ENCODE measurements at places on chromosomes 7 and 10.
A peak's percentile ranks its signal among the peaks of the same experiment; 100 is the strongest.

GRCh38 chr10:110503528-110504110, 5.9 kb downstream of the DUSP5 start:
- no peak for DNase-seq
- H3K4me3 ChIP-seq = peak overlapping the region; percentile 49
- H3K27me3 ChIP-seq = no peaks in the 10 kb centered on the region
- H3K36me3 ChIP-seq = peaks cover 92% of the 10 kb centered on the region

DNA sequence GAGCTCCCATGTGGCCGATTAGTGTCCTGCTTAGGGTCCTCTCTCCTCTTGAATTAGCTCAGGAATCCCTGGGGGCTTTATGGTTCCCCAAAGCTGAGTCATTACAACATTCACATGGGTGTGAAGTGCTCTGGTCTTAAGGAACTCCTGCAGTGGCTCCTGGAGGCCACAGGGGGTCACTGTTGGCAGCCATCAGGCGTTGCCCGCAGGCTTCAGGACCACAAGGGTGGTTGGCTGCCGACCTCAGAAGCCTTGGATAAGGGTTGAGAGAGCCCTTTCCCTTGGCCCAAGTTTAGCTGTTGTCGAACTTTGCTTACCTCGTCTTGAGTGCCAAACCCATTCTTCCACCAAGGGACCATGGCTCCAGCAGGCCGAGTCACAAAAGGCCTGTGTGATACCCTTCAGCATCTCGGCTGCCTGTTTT, 61.7 kb downstream of the SH2D4B start:
- no peaks in the 10 kb centered on the region for H3K27me3 ChIP-seq
- H3K27ac ChIP-seq = no peak overlapping the region
- H3K4me1 ChIP-seq = no peaks in the 10 kb centered on the region
- no peak overlapping the region for H3K4me3 ChIP-seq

DNA sequence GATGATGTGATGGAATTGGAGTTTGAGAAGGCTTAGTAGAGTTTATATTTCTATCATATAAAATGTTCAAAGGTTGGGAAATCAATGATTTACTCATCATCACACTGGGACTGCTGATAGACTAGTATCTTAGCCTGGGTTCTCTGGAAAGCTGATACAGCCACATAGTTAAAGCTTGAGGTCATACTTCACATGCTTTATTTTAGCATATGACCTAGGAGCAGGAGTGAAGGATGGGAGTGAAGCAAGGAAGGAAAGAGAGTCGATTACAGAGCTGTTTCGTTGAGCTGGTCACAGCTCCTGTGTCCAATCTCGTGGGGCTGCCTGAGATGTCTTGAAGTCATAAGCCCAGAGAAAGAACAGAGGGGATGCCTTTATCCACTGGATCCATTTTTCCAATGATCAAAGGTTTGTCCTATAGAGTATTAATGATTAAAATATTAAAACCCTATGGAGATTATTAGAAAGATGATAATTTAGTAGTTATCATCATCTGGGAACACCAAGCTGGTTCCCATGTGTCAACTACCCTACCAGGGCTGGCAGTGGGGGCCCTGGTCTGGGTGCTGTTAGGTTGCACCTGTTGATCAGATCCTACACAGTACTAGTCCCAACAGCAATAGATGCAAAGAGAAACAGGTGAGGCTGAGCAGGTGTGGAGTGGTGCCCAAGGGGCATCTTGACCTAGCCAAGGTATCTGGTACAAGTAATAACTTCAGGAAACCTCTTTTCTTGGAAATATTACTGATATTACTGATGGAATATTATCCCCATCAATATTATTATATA, 77.8 kb downstream of the BAMBI start:
- no peak overlapping the region for H3K4me3 ChIP-seq
- DNase-seq = no peak
- no peaks in the 10 kb centered on the region for H3K36me3 ChIP-seq
- H3K4me1 ChIP-seq = no peaks in the 10 kb centered on the region

DNA sequence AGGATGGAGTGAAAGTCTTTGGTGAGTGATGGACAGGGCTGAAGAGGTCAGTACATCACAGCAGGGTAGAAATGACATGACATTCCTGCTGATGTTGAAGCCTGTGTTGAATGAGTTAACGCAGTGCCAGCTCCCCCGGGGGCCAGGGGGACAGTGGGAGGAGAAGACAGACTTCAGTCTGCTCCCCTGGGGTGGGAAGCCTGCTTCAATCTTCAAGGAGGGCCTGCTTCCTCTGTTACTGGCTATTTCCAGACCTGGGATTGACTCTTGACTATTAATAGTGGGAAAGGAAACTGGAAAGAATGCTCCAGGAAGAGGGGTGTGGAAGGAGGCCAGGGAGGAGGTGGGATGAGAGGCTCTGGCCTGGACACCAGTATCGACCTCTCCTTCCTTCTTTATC, 27.2 kb downstream of the PODXL start:
- no peak overlapping the region for H3K27ac ChIP-seq
- H3K4me1 ChIP-seq = peaks cover 3% of the 10 kb centered on the region
- H3K27me3 ChIP-seq = peaks cover 2% of the 10 kb centered on the region
- no peaks in the 10 kb centered on the region for H3K36me3 ChIP-seq
- no peak overlapping the region for H3K4me3 ChIP-seq

GRCh38 chr10:32985775-32986350, 27.8 kb upstream of the ITGB1 start:
- H3K4me3 ChIP-seq = no peak overlapping the region
- peaks cover 16% of the 10 kb centered on the region for H3K4me1 ChIP-seq
- H3K36me3 ChIP-seq = no peaks in the 10 kb centered on the region

GRCh38 chr10:23505797-23506465, 67.1 kb downstream of the OTUD1 start:
- H3K36me3 ChIP-seq = peaks cover 2% of the 10 kb centered on the region
- H3K27ac ChIP-seq = no peak overlapping the region
- H3K27me3 ChIP-seq = no peaks in the 10 kb centered on the region
- H3K4me3 ChIP-seq = no peak overlapping the region

DNA sequence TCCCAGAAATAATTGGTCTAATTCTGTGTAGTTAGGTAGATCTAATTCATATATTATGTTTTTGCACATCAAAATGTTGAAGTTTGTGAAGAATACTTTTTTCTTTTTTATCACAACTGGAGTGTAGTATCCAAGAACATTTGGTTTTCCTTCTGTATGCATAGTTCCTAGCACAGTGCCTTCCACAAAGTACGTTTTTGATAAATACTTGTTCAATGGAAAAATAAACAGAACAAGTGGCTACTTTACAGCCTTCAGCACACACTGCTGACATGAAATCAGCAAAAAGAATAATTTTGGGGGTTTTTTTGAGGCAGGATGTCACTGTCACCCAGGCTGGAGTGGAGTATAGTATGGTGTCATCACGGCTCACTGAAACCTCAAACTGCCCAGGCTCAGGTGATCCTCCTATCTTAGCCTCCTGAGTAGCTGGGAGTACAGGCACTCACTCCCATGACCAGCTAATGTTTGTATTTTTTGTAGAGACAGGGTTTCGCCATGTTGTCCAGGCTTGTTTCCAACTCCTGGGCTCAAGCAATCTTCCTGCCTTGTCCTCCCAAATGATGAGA, 27.9 kb downstream of the TARP start:
- peaks cover 5% of the 10 kb centered on the region for H3K4me1 ChIP-seq
- peaks cover 7% of the 10 kb centered on the region for H3K36me3 ChIP-seq

GRCh38 chr10:12434277-12434676, 84.9 kb downstream of the CAMK1D start:
- H3K4me3 ChIP-seq = no peak overlapping the region
- H3K27ac ChIP-seq = no peak overlapping the region
- H3K4me1 ChIP-seq = peaks cover 5% of the 10 kb centered on the region
- DNase-seq = no peak
- H3K36me3 ChIP-seq = peaks cover 8% of the 10 kb centered on the region
- H3K27me3 ChIP-seq = no peaks in the 10 kb centered on the region

GRCh38 chr7:98107313-98107721, 655 bp downstream of the LMTK2 start:
- peak overlapping the region; percentile 63 for H3K27ac ChIP-seq
- H3K36me3 ChIP-seq = peaks cover under 1% of the 10 kb centered on the region
- peaks cover 11% of the 10 kb centered on the region for H3K27me3 ChIP-seq
- H3K4me3 ChIP-seq = peak overlapping the region; percentile 98

DNA sequence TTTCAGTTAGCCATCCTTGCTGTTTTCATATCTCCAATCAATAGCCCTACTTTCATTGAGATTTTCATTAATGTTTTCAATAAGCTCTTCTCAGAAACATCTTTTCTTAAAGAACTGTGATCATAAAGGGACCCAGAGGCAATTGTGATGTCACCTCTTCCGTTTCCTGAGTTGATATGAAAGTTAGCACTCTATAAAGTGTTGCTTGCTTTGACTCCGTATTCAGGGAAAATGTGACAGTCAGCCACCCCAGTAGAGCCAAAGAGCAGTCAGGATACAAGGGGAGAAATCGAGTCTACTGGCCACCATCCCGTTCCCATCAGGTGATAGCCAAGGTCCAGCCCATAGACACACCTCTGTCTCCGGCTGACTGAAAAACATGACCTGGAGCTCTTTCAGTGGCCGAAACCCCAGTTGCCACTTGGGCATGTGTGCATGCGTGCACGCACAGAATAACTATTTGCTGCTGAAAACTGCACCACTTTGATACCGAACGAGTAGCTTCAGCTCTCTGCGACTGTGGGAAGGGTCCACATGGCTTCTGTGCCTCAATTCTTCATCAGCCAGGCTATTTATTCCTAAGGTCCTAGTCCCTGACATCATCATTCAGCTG, 291.4 kb downstream of the USP6NL start:
- no peak for DNase-seq
- H3K36me3 ChIP-seq = peaks cover 80% of the 10 kb centered on the region
- peak overlapping the region; percentile 81 for H3K27ac ChIP-seq

DNA sequence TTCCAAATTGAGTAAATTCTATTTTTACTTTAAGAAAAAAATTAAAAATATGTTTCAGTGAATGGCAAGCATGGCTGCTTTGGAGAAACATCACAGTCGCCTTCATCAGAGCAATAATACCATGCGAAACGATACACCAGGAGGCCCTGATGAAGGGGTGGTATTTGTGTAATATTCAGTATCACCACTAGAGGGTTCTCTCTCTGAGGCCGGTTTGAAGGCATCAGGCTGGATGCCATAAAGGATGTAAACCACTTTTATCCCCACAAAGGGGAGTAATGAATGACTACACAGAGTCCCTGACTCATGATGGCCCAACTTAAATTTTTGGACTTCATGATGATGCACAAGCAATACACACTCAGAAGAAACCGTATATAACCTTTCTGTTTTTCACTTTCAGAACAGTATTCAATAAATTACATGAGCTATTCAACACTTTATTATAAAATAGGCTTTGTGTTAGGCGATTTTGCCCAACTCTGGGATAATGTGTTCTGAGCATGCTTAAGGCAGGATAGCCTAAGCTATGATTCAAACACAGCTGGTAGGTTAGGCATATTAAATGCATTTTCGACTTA, 95.5 kb downstream of the PPP1R17 start:
- H3K27me3 ChIP-seq = no peaks in the 10 kb centered on the region
- H3K36me3 ChIP-seq = no peaks in the 10 kb centered on the region
- H3K4me1 ChIP-seq = no peaks in the 10 kb centered on the region
- no peak overlapping the region for H3K27ac ChIP-seq
- no peak overlapping the region for H3K4me3 ChIP-seq

DNA sequence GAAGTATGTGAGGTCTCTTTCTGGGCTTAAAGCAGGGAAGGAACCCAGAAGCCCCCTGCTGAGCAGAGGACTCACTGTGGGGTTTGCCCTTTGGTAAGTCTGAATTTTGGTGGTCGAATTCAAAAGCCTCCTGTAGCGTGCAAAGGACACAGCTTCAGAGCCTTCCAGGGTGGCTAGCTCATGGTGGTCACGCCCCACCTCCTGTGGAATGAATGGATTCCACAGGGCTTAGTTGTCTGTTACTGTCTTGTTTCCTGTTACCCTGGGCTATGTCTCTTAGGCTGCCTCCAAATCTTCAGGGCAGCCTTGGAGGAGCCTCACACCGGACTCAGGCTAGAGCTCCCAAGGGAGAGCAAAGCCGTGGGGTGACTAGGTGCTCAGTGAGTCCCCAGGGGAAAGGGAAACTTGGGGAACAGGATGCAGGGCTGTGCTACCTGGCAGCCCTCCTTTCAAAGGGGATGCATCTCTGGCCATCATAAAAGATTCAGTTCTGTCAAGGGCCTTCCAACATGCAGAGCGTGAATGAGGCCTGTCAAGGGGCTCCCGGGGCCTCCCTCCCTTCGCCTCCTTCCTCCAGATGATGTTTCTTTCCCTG, 211.7 kb downstream of the CCSER2 start:
- peaks cover 34% of the 10 kb centered on the region for H3K27me3 ChIP-seq
- no peak for DNase-seq
- no peaks in the 10 kb centered on the region for H3K36me3 ChIP-seq
- H3K4me3 ChIP-seq = no peak overlapping the region
- peaks cover 17% of the 10 kb centered on the region for H3K4me1 ChIP-seq
- H3K27ac ChIP-seq = no peak overlapping the region

GRCh38 chr7:42931447-42931833, 534 bp downstream of the PSMA2 start:
- peak overlapping the region; percentile 100 for H3K4me3 ChIP-seq
- peaks cover 63% of the 10 kb centered on the region for H3K4me1 ChIP-seq
- DNase-seq = no peak
- peak overlapping the region; percentile 100 for H3K27ac ChIP-seq
- peaks cover 60% of the 10 kb centered on the region for H3K36me3 ChIP-seq

DNA sequence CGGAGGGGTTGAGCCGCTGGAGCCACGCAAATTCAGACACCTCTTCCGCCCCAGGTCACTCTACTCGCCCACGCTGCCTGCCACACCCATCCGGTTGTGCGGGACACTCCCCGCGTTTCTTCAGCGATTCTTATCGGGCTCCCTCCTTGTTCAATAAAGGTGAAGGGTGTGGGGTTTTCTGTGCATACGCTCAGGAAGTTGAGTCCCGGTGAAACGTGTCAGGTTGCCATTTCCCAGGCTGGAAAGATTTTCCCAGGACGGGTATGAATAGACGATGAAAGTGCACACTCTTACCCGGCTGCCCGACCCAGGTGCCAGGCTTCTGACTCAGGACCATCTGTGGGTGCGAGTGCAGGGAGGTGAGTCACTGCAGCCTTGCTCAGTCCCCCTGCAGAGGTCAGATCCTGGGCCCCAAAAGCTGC, 22.0 kb downstream of the KLF6 start:
- H3K4me1 ChIP-seq = peaks cover 66% of the 10 kb centered on the region
- no peak for DNase-seq
- H3K36me3 ChIP-seq = peaks cover 10% of the 10 kb centered on the region
- peaks cover 4% of the 10 kb centered on the region for H3K27me3 ChIP-seq
- H3K4me3 ChIP-seq = no peak overlapping the region

- H3K4me1 ChIP-seq = peaks cover 4% of the 10 kb centered on the region
- DNase-seq = no peak
- peaks cover 95% of the 10 kb centered on the region for H3K27me3 ChIP-seq
- no peak overlapping the region for H3K4me3 ChIP-seq
These were observed 36.0 kb upstream of the PAX2 start for GRCh38 chr10:100709146-100710082.

GRCh38 chr7:106583706-106584690, 77.0 kb downstream of the CCDC71L start:
- no peak overlapping the region for H3K4me3 ChIP-seq
- DNase-seq = no peak
- H3K27me3 ChIP-seq = no peaks in the 10 kb centered on the region
- H3K27ac ChIP-seq = no peak overlapping the region

Measured in activated naive CD8-positive, alpha-beta T cell treated with anti-CD3 and anti-CD28 coated beads for 36 hours (primary cell).